ENCODE measurements at places on chromosomes 2 and 18.

- no peak for DNase-seq
Measured at GRCh38 chr2:106201661-106202060, 7.6 kb upstream of the UXS1 start.

GRCh38 chr2:70936979-70937811 lies 1.5 kb downstream of the ATP6V1B1 start:
- DNase-seq = no peak

- DNase-seq = no peak
Measured at GRCh38 chr2:235144291-235144690, 192.5 kb downstream of the SH3BP4 start.

DNA sequence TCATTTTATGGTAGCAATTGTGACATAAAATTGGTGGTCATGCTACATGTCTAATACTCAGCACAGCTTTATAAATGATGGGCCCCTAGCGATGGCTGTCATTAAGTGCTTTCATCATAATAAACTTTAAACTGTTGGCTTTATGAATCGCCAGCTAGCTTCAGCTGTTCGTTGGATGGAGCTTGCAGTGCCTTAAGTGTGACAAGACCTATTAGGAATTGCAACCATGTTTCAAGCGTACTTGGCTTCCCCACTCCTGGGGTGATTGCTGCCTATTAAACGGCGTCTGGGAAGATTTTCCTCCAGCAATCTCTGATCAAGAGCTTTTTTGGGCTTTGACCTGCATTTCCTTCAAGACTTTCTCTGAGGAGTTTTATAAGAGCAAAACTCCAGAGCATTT lies 164.5 kb upstream of the SIX3 start:
- DNase-seq = no peak

DNA sequence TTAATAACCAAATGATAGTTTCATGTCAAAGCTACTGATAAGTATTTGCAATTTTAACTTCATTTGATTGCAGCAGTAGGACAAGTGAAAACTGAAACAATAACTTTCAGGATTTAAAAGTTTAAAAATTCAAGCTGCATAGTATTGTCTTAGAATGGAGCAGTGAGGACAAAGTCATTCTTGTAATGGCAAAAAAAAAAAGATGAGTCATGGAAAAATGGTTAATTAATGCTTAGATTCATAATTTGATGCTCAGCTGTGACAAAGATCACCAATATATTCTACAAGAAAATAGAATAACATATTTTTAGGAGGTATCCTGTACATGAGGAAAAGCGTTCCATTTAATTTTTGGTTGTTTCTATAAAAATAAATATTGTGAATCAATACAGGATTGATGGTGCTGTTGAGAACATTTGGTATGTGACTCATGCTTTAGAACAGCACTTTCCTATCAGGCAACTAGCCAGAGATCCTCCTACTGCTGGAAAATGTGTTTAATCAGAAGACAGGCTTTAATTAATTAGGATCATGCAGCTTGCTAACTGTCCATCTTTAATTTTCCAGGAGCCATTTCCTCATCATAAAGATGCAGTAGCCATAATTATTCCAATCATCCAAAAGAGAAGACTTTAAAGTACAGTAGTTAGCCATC lies 239.0 kb upstream of the MMADHC start:
- DNase-seq = no peak

GRCh38 chr18:13893418-13893760 lies 21.9 kb downstream of the MC2R start:
- no peak for DNase-seq

- no peak for DNase-seq
Measured at GRCh38 chr2:230891064-230891463, 26.3 kb downstream of the ITM2C start.

DNA sequence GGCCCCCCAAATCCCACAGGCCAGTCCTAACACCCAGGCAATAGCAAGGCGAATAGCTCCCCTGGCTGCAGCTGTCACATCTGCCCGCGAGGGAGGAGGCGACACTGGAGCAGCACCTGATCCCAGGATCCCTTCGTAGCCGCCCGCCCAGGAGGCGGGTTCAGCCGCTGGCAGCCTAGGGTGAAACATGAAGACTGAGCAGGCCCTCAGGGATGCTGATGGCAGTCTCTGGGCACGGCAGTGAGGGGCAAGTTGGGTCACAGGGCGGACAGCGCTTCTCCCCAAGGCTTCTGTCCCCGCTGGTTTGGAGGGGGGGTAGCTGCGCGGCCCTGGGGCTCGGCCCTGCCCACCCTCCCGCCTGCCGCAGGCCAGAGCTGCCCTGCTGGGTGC lies 1.9 kb downstream of the DNMT3A start:
- DNase-seq = no peak

GRCh38 chr2:61727746-61728145 lies 126.1 kb downstream of the FAM161A start:
- no peak for DNase-seq

DNA sequence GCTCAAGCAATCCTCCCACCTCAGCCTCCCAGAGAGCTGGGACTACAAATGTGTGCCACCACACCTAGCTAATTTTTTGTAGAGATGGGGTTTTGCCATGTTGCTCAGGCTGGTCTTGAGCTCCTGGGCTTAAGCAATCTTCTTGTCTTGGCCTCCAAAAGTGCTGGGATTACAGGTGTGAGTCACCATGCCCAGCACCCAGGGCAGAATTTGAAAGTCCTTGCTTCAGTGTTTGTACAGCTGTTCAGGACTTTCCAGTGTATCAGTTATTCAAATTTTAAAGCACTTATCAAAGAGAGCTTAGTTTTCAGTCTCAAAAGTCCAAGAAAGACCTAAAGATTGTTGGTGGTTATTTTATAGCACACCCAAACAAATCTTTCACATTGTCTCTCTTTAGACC lies 43.6 kb upstream of the VPS54 start:
- no peak for DNase-seq

- DNase-seq = no peak
Measured at GRCh38 chr18:10055125-10055750, 141.4 kb downstream of the VAPA start.

- no peak for DNase-seq
Measured at GRCh38 chr2:42970151-42970550, 177.8 kb upstream of the HAAO start.

- no peak for DNase-seq
Measured at GRCh38 chr2:56519806-56520205, 336.0 kb downstream of the CCDC85A start.
